ENCODE measurements at places on chromosomes 3 and 15.

- no peak for DNase-seq
These were observed 49.8 kb downstream of the PPCDC start for GRCh38 chr15:75073197-75073596.

DNA sequence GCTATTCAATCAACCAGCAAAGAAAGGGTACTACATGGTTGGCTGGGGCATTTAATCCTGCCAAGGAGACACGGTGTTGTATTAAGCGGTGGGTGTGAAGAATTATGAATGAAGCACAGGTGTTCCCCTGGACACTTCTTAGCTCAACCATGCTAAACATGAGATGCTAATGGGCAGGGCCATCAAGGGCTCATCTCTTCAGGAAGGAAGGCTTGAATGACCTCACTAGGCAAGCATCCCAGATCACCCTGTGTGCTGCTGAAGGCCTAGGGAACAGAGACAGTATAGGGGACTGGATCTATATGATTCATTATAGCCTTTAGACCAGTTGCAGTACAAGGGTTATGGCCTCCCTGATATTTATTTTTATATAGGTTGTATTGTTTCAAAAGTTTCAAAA lies 221.3 kb upstream of the SLCO3A1 start:
- no peak for DNase-seq

GRCh38 chr15:84798436-84798946 lies 18.7 kb upstream of the ALPK3 start:
- no peak for DNase-seq

GRCh38 chr3:43093006-43093405 lies 12.9 kb downstream of the POMGNT2 start:
- DNase-seq: no peak

DNA sequence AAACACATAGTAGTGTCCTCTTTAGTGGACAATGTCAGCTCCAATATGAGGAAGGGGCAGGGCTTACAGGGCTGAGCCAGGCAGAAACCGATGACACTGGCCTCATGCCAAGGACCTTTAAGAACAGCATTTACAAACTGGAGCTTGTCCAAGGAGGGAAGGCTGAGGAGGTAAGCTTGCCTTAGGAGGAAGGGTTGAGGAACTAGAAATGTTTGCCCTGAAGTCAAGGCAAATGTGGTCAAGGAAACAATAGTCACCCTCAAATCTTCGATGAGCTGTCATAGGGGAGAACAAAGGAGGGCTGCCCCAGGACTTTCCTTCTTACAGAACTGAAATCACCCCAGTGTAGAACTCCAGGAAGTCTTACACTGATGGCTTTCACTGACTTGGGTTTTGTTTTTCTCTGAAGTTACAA lies 136.4 kb downstream of the LIPC start:
- no peak for DNase-seq

DNA sequence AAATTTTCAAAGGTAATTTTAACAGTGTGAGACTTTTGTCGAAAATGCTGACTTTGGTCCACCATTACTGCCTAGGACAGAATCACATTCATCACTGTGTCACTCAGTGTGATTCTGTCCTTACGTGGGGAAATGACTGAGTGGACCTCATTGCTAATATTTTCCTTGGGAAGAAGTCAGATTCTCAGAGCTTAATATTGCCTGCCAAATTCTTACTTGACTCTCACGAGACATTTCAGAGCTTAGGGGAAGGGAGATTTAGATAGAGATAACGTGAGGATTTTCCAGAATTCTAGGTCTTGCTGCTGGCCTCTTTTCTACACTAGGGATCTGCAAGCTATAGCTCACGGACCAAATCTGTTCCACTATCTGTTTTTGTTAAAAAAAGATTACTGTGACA lies 270.4 kb downstream of the SUCLG2 start:
- DNase-seq: no peak

DNA sequence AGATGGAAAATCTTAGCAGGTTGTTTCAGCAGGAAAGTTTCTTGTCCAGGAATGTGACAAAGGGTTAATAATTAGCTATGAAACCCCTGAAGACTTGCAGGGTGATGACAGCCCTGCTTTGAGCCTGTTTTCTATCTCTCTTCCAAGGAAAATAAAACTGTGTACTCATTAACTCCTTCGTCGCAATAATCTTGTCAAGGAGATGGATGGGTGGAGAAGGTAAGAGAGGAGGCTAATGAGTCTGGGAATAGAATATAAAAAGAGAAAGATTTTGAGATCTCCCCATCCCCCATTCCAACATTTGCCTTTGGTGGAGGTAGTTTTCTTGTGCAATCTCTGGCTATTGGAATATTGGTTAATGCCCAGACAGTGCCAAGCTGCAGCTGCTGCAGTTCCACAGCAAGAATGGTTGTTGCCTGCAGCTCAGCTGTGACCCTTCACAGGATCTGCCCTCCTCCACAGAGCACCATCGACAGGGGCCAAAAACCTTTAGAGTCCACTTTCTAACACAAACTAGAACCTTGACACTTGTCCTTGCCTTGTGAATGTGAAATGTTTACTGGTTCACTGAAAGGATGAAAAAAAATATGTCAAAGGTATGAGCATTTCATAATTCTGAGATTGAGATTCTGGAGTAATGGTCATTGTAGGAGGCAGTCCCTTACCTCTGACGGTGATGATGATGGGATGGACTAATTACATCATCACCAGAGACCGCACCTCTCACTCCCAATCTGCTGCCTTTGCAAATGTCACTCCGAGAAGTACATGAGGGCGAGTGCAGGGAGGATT lies 4.2 kb upstream of the LRIG1 start:
- no peak for DNase-seq

- peak; percentile 56 for DNase-seq
These were observed 7.0 kb downstream of the MAPKAPK3 start for GRCh38 chr3:50623840-50624474.

DNA sequence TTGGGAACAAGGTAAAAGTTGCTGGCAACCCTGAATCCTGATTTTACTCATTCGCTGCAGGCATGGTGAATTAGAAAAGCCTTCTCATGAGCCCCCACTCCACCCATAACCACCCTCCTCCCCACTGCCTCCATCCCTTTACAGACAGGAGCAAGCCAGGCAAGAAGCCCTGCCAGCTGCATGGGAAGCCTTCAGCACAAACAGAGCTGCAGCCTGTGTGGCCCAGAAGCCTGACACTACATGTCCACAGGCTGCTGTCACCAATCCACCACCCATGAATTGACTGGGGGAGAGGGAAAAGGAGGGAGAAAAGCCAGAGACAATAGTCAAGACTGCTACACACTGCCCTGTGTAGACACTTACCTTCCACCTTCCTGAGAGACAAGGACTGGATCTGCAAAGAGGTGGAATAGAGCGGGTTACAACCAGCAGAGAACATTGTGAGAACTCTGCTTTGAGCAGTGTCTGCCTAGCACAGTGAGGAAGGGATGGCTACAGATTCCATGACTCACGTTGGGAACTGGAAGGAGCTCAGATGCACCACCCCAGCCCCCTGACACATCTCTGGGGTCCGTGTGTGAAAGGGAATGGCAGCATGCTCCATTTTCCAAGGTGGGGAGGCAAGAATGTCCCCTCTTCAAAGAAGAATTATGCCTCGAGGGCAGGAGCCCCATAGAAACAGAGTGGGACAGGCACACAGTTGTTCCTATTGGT lies 33.9 kb downstream of the DZIP1L start:
- peak; percentile 57 for DNase-seq

- DNase-seq: no peak
These were observed 41.0 kb downstream of the LEKR1 start for GRCh38 chr3:156867174-156867573.

GRCh38 chr3:57604971-57605370 lies 7.8 kb upstream of the ARF4 start:
- no peak for DNase-seq

GRCh38 chr15:39430389-39430788 lies 150.5 kb upstream of the THBS1 start:
- no peak for DNase-seq

GRCh38 chr3:14676881-14677280 lies 1.9 kb downstream of the C3orf20 start:
- DNase-seq: no peak

GRCh38 chr3:170049146-170050000 lies 11.6 kb downstream of the GPR160 start:
- DNase-seq: peak; percentile 97

DNA sequence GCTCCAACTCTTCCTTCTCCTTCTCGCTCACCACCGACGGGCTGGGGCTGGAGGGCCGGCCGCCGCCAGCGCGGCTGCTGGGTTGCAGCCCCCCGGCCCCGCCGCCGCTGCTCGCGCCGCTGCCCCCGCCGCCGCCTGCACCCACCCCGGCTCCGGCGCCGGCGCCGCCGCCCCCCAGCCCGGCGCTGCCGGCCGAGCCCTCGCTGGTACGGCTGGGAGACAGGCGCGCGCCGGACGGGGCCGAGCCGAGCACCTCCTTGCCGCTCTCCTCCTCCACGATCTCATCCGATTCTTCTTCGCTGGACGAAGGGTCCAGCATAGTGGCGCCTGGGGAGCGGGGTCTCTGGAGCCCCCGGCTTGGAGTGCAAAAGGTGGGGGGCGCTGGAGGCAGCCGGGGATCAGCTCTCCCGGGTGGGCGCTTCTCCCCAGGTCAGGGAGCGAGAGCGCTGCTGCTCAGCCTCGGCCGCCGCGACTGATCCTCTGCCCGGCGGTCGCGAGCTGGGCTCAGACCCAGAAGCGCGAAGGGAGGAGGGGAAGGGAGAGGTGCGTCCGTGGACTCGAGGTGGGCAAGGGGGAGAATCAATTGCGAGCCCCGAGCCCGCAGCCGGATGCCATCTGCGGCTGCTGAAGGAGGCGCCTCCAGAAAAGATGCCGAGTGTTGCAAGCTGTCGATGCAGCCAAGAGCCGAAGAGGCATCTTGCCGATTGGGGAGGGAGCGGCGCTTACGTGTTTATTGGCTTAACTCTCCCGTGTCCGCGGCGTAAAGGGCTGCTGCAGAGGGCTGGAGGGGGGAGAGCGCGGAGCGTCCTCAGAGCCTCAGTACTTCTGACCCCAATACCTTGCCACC lies at the start of gene CADPS:
TSS of gene CADPS (minus strand) at position 706 of the 847 bp plus-strand sequence. CDS start at position 319, 387 bp downstream.
- DNase-seq: no peak

GRCh38 chr3:78540485-78540884 lies 1227.3 kb downstream of the ROBO1 start:
- no peak for DNase-seq

GRCh38 chr3:16378415-16378814 lies 113.4 kb downstream of the OXNAD1 start:
- no peak for DNase-seq

DNA sequence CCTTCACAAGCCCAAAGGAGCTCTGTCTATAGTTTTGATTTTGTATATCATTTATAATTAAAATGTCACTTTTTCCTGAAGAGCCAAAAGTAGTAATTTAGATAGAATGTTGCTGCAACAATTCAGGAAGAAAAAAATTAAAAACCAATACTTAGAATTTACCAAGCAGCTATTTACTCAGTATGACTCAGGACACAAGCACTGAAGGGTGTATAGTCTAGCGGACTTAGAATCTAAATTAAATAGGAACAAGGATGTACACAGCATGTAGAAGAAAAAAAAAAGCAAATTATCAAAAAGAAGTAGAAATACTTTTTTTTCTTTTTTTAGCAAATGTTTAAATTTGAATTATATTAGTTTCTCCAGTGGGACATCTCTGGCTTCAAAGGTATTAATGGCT lies 31.6 kb downstream of the PGBD4 start:
- no peak for DNase-seq

DNA sequence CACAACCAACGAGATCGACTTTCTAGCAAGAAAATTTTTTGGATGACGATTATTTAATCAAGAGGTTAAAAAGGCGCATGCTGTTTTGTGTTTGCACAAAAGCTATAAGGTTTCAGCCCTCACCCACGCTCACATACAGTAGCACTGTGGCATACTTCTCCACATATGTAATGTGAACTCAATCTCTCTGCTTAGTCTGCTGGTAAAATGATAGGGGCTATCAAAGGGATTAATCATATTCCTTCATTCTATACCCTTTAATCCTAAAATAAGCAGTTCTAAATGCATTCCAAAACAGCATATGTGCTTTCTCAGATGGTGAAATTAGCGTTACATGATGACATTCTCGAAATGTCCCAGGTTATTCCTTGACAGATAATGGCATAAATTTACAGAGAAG lies 196.9 kb upstream of the PRICKLE2 start:
- no peak for DNase-seq

GRCh38 chr15:82040390-82040789 lies 5.4 kb downstream of the MEX3B start:
- no peak for DNase-seq

DNA sequence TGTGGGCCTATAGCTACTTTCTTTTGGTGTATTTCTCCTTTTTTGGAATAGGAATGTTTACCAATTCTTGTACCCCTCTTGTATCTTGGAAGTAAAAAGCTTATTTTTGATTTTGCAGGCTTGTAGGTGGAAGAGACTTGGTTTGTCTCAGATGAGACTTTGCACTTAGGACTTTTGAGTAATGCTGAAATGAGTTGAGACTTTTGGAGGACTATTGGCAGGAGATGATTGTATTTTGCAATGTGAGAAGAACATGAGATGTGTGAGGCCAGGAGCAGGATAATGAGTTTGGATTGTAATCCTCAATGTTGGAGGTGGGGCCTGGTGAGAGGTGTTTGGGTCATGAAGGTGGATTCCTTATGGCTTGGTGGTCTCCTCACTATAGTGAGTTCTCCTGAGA lies 106.3 kb downstream of the KBTBD8 start:
- no peak for DNase-seq

GRCh38 chr15:100341239-100341749 lies 481 bp downstream of the ADAMTS17 start:
- no peak for DNase-seq

GRCh38 chr3:70726961-70727360 lies 414.5 kb upstream of the MDFIC2 start:
- peak; percentile 16 for DNase-seq

GRCh38 chr15:57114070-57114469 lies 195.6 kb downstream of the TCF12 start:
- no peak for DNase-seq

DNA sequence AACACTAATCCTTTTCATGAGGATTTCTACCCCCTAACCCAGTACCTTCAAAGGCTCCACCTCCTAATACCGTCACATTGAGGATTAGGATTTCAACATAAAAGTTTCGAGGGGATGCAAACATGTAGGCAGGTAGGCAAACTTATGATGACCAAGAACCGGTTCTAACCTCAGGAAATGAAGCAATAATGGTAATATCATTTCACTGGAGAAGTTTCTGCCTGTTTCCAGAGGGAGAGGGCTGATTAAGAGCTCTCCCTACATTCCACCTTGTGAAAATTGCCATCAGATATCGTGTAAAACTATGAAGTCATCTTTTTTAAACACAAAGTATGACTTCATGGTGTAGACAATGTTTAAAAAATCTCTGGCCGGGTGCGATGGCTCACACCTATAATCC lies 31.6 kb downstream of the NKIRAS1 start:
- DNase-seq: no peak

DNA sequence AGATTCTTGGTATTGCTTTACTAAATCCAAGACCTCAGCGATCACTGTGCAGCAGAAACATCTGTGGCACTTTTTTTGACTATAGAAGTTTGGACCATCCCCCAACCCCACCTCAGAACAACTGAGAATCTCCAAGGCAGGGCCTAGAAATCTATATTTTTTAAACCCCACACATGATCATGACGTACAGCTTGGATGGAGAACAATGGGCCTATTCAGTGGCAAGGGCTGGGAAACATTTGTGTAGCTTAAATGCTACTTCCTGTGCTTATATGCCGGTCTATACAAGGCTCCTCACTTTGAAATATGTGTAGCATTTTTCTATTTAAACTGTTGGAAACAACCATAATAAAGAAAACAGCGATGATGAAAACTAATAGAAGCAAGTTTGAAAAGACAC lies 55.1 kb upstream of the SPRED1 start:
- DNase-seq: no peak

GRCh38 chr3:46711305-46711704 lies 6.4 kb downstream of the PRSS50 start:
- DNase-seq: no peak

GRCh38 chr15:47496343-47497185 lies 220.7 kb upstream of the SEMA6D start:
- DNase-seq: no peak
